ENCODE measurements at places on chromosomes 11 and 22.
A peak's percentile ranks its signal among the peaks of the same experiment; 100 is the strongest.

- no peak for DNase-seq
Measured at GRCh38 chr11:10147195-10147594, 146.8 kb downstream of the SBF2 start.

DNA sequence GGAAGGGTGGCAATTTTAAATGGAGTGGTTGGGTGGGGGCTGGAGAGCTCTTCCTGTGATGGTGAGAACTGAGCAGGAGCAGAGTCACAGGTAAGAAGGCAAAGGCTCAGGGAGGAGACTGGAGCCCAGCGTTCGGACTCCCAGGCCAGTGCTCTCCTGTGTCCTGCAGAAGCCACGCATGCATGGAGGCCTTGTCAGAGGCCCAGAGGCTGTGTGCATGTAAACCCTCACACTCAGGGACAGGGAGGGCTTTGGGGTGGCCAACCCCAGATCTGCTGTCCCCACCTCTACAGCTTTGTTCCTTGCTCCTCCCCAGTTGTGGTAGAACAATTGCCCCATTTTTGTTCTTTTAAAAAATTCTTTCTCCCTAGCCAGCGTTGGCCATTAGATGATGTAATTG lies 130.4 kb upstream of the PARVA start:
- DNase-seq: no peak

- no peak for DNase-seq
Measured at GRCh38 chr11:13228572-13228971, 49.0 kb upstream of the BMAL1 start.

DNA sequence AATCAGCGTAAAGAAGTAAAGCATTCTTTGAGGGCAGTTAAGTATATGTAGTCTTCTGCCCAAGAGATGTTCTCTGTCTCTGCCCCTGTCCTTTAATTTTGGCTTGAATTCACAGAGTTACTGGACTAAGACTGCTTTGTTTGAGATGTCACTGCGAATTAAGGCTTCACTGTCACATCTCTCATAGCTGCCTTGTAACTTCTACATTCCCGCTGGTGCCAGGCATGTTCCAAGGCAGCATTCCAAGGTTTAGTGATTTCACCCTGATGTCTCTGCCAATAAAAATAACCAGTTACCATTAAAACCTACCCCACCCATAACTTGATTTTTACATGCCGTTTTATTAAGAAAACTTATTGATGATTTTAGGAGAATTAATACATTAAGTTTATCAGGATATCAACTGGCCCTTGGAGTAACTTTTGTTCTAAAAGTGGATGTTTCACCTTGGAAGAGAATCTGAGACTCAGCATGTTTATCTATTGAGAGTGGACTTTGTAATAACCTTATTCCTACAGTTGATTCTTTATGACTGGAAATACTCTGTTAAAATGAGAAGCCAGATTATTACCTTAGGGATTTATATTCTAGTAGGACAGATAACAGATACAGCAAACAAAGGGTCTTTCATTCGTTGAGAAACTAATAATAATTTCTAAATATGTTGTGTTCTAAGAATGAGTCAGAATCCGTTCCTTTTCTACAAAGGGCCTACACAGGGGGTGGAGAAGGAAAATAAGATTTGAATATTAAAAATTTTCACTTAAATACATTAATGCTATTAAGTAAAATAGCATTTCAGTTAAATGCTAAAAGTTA lies 110.2 kb downstream of the UVRAG start:
- no peak for DNase-seq

- no peak for DNase-seq
Measured at GRCh38 chr22:19892257-19892879, 37.7 kb upstream of the GNB1L start.

- peak; percentile 89 for DNase-seq
Measured at GRCh38 chr11:10451426-10452116, 3.5 kb upstream of the AMPD3 start.

GRCh38 chr11:63369165-63369970 lies at the start of gene SLC22A9:
Gene SLC22A9 (plus strand): TSS chr11:63369785. CDS start chr11:63370057, 272 bp downstream.
- no peak for DNase-seq

DNA sequence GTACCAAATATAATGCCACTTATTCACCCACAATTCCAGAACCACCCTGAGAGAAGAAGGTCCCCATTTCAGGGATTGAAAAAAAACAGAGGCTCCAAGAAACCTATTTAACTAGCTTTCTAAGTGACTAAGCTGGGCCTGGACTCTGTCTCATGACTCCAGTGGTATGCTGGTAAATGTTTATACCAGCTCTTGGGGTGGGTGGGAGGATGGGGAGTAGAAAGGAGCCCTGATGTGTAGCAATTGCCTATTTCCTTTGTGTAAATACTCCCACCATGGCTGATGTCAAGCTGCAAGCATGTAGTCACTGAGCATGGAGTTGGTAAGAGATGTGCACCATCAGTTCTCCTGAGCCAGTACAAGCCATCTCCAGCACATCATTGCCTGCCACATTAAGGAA lies 2.8 kb downstream of the PRG3 start:
- no peak for DNase-seq

DNA sequence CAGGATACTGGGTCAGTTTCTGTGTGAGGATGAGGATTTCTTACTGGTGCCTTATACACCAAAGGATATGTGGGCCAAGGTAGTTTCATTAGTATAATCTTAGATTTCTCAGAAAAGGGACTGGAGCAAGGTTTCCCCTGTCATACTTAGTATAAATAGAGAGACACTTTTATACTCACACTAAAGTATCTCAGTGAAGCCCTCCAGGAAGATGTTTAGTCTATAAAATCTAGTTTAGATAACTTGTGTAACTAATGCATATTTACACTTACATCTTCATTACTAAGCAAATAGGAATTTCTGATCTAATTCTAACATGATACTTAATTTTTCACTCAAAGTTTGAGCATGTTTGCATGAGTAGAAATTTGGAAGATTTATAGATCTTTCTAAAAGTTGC lies 11.1 kb downstream of the EMSY start:
- no peak for DNase-seq

DNA sequence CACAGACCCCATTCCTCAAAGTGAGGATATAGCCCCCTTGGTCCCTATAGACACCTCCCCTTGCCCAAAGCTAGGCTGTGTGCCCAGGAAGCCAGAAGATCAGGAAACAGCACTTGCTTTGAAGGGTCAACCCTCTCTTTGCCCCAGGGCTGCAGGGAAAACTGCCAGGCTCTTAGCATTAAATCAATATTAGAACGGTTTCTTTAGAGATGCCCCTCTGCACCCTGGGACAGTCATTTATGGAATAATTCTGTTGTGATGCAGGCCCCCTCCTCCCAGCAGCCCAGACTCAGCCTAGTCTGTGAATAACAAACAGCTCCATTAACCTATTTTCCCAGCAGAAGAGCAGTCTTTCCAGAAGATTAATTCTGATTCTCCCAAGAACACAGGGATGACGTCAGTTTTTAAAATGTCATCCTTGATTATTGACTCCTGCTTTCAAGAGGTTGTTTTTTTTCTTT lies 11.6 kb upstream of the CAPN5 start:
- DNase-seq: no peak

- no peak for DNase-seq
Measured at GRCh38 chr11:70694371-70694770, 296.0 kb downstream of the CTTN start.

DNA sequence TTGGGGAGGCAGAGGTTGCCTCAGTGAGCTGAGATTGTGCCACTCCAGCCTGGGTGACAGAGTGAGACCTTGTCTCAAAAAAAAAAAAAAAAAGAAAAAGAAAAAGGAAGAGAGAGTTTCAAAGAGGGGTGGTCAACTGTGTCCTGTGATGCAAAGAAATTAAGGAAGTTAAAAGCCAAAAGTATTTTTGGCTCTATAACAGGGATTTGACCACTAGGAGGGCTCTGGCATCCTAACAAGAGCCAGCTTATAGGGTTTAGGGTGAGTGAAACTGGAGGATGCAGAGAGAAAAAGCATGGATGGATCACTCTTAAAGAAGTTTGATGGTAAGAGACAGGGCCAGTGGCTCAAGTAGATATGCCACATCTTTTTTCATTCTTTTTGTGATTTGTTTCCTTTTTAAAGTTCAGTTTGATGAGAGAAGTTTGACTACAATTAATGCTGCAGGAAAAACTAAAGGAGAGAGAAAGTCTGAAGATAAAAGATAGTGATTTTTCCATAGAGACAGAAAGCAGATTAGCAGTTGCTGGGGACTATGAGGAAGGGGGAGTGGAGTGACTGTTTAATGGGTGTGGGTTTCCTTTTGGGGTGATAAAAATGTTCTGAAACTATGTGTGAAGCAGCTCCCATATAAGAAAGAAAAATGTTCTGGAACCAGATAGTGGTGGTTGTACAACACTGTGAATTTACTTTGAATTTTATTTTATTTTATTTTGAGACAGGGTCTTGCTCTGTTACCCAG lies 11.1 kb upstream of the MICAL2 start:
- no peak for DNase-seq

GRCh38 chr11:104095791-104096190 lies 59.4 kb downstream of the DDI1 start:
- no peak for DNase-seq

DNA sequence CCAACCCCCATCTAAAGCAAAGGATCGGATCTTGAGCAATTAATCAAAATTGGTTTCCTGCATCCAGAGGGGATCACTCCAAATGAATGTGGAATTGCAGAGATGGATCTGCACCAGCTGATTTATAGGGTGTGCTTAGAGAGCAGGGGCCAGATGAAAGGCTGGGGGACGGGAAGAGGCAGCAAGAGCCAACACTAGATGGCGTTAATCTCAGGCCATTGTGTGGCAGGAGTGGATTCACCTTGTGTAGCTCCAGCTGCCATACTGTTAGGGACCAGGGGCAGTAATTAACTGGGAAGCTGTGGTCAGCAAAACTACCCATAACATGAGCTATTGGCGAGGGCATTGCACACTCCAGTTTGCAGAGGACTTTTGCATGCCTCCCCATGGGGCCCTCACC lies 35.6 kb downstream of the SERPINH1 start:
- DNase-seq: no peak

DNA sequence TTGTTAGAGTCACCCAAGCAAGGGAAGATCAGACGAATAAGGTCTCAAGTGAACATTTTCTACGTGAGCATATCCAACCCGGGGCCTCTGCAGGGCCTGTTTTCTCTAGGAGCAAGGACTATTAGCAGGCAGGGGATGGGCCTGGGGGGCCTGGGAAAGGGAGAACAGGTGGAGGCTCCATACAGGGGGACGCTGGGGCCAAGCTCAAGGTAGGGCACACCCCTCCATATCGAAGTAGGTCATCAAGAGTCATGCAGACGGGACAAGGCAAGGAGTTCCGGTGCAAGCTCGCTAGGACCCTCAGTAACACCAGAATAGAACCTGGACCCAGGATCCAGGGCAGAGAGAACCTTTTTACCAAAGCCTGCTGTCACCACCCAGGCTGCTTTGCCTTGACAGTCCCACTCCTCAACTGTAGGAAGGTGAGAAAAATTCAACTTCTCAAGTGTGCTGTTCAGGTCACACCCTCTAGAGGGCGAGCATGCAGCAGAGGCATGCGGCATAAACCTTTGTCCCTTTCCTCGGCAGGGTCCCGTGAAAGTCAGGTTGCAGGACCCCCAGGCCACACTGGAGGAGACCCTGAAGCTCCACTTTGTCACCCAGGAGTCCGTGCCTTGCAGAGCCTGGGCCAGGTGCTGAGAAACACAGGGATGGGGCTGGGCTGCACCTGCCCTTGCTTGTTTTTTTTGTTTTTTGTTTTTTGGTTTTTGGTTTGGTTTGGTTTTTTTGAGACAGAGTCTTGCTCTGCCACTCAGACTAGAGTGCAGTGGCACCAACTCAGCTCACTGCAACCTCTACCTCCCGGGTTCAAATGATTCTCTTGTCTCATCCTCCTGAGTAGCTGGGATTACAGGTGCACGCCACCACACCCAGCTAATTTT lies 8.6 kb upstream of the APOBEC3B start:
- no peak for DNase-seq

GRCh38 chr22:19748139-19748538 lies 12.4 kb upstream of the TBX1 start:
- DNase-seq: no peak

DNA sequence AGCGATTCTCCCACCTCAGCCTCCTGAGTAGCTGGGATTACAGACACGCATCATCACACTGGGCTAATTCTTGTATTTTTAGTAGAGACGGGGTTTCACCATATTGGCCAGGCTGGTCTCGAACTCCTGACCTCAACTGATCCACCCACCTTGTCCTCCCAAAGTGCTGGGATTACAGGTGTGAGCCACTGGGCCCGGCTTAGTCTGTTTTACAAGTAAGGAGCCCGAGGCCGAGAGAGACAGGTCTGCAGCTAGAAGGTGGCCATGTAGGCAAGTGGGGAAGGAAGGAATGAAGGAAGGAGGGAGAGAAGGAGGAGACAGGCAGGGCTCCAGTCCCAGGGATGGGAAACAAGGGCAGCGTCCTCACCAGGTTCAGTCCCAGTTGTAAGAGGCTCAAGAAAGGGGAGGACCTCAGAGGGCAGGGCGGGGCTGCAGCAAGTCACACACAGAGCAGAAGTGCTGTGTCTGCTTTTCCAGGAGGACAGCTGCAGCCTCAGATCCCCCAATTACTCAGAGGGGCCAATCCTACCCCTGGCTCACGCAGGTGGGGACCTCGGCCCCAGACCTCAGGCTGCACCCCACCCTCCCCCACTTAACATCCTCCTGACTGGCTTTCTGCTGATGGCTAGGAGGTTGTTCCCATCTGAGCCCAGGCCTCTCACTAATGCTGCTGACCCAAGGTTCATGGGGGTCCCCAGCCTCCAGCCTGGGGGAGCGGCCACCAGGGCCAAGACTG lies 53.8 kb upstream of the PRR5 start:
- DNase-seq: no peak

DNA sequence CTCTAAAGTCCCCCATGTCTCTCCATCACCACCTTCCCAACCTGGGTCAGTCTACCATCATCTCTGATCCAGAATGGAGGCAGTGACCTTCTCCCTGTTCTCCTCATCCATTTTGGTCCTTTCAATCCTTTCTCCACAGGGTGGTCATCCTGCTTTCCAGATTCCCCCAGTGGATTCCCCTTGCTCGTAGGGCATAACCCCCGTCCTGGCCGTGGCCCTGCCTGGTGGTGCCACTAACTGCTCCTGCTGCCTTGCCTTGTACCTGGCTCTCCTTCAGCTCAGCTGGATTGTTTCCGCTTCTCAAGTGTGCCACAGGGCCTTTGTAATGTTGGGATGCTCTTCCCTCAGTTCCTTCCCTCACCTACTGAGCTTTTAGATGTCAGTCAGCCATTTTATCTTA lies 81.6 kb downstream of the MYO7A start:
- DNase-seq: no peak
